ENCODE measurements at places on chromosomes 7 and 10.

DNA sequence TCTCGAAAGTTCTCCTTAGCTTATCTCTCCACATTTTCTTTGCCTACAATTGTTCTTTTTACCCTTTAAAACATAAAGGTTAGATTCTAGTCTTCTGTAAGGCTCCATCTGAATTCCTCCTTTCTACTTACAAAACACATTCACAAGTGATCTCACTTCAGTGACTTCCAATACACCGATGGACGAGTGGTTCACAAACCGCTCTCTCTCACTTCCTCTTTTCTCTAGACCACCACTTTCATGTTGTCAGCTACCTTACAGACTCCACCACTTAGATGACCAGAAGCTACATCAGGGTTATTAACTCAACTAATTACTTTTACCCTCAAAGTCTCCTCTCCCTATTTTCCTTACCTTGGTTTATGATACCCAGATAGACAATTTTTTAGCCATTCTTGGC is 11.8 kb downstream of the MET start:
- DNase-seq = no peak

DNA sequence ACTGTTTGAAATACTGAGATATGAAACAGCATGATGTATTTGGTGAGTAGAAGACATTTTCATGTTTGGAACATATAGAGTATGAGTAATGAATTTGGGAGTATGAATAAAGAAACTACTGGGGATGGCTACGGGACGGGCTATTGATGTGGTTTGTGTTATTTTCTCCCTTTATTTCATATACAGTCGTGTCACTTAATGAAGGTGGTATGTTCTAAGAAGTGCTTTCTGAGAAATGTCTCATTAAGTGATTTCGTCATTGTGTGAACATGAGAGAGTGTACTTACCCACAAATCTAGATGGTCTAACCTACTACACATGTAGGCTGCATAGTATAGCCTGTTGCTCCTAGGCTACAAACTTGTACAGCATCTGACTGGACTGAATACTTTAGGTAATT is 106.3 kb downstream of the CCNY start:
- DNase-seq = no peak

DNA sequence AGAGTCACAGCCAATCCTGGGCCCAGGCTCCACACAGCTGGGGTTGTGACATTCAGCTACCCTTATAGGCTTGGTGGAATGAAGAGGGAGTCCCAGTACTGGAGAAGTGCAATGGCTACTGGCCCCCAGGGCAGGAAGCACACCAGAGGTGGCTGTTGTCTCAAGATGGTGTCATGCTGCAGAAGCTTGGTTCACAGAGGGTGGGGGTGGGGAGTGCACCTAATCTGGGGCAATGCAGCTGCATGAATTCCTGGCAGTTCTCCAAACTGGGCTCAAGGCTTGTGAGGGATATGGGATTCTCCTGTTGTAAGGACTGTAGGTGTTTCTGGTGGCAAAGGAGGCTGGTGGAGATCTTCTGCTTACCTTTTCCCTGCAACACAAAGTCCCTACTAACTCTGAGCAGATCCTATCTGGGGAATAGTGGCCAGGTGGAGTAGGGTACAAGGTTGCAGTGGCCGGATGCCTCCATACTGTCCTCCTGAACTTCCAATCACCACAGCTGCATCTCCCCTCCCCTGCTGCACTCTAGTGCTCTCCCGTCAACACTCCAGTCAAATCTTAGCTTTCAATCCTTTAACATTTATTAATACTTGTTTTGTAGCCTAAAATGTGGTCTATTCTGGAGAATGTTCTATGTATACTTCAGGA is 27.4 kb upstream of the PLA2G12B start:
- peak; percentile 5 for DNase-seq

DNA sequence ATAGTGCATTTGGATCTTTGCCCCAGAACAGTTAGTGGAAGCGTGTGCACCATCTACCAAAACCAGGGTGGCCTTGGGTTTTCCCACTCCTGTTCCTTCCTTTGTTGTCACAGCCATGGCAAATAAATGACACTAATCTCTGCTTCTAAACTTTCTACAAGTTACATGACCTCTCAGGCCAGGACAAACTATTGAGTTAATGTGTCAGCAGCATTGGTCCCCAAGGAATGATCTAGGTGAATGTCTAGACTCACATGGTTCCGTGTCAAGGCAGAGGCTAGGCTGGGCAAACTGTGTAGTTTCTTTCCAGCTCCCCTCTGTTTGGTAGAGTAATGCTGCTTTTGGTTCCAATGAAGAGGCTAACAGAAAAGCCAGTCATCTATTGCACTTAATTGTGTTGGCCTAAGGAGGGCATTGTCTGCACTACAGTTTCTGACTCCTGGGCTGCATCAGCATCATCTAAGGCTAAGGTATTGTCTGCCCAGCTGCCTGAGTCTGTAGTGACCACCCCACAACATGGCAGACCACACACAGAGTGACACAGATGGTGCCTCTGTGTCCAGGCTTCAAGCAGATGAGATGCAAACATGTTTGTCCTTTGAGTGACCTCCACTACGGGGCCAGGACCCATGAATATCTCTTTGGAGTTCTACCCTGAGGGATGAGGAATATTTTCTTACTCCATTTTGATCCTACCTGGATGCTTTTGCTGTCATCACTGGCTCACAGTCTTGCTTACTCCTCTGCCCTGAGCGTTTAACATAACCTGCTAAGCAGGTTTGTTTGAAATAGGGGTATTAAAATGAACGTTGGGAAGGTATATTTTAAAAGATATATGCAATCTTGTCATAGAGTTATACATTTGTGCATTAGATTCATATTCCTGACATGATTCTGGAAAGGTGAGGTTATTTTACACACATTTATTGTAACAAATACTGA is 1.7 kb downstream of the CYP3A4 start:
- DNase-seq = no peak

DNA sequence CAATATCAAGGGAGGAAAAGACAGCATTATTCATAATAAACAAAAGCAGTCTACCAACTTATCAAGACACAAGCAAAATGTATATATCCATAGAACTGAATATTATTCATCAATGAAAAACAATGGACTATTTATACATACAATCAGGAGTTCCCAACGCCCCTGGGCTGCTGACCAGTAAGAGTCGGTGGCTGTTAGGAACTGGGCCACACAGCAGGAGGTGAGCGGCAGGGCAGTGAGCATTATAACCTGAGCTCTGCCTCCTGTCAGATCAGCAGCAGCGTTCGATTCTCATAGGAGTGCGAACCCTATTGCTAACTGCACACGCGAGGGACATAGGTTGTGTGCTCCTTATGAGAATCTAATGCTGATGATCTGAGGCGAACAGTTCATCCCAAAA is 71.7 kb upstream of the GPR22 start:
- no peak for DNase-seq
